ENCODE measurements at places on chromosomes 11 and 22.

GRCh38 chr22:45218976-45219375 lies 21.7 kb downstream of the KIAA0930 start:
- peak; percentile 41 for DNase-seq

DNA sequence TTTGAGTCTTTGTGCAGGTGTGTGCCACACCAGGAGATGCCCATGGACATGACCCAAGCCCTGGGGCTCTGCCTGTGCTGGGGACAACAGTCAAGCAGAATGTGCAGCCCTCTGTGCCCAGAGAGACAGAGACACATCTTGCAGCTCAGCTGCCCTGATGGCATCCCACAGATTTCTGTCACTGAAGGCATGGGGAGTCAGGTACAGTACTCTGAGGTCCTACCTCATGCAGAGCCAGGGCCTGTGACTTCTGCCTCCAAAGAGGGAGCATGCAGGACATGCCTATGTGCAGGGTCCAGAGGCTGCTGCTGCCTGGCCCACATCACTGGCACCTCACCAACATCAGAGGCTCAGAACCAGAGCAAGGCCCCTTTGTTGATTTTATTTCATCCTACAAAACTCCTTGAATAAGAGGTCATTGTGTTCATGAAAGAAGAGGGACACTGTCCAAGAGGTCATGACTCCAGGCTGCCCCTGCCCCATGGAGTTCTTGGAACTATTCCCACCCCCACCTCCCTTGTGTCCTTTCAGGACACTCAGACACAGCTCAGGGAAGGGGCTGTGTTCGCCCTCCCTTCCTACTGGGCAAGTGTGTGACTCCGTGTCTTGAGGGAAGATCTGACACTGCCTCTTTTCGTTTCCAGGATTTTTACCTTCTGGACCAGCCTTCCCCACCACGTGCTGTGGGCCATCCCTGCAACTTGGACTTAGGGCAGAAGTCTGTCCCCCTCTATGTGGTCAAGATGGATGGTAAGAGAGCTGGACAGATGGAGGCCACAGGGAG lies 62.3 kb downstream of the BTG4 start:
- no peak for DNase-seq

- no peak for DNase-seq
Observed at GRCh38 chr11:108983636-108984420, 319.0 kb downstream of the DDX10 start.

GRCh38 chr11:66847461-66848232 lies 4.4 kb downstream of the RCE1 start:
- no peak for DNase-seq

- no peak for DNase-seq
Observed at GRCh38 chr11:107998761-107999160, 9.9 kb upstream of the CUL5 start.

DNA sequence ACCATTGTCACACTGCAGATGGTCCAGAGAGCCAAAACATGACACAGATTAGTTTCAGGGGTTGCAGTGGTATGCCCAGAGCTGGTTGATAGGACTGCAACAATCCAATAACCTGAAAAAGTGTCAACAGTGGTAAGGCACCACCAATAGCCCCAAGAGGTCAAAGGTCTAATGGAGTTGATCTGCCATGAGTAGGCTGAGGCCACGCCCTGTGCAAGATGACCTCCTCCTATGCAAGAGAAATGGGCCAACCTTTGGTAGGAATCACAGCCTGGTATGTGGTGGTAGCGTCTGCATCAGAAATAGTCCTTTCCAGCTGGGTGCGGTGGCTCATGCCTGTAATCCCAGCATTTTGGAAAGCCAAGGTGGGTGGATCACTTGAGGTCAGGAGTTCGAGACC lies 19.6 kb downstream of the GUCD1 start:
- no peak for DNase-seq

DNA sequence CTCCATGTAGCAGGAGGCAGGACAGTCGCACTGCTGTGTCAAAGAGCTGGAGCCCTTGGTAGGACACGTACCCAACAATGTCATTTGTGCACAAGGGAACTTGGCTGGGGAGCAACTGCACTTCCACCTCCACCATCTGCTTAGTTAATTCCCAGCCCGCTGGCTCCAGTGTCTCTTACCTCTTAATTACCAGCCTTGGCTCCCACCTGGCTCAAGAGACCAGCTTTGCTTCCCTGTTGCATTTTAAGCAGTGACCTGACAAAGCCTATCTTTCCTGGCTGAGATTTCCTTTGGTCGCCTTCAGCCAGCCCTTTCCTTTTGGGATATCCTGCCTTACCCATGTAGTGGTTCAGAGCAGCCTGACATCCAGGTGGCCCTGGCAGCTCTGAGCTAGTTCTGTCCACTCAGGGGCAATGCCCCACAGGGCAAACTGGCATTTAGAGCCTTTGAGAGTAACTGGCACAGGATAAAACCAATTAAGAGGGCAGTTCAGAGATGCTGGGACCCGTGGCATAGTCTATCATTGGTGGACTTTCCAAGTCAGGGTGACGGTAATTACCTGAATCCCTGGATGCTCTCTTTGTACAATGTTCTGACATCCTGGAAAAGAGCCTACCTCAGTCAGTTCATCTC lies 212.6 kb upstream of the SORL1-AS1 start:
- no peak for DNase-seq

- peak; percentile 56 for DNase-seq
Observed at GRCh38 chr22:30423301-30423958, 2.1 kb upstream of the MTFP1 start.

- no peak for DNase-seq
Observed at GRCh38 chr11:122897606-122898210, 15.1 kb downstream of the JHY start.

- no peak for DNase-seq
Observed at GRCh38 chr11:29224739-29225384, 792.0 kb downstream of the KCNA4 start.

- DNase-seq = no peak
Observed at GRCh38 chr11:117936973-117937372, 7.8 kb upstream of the TMPRSS13 start.

GRCh38 chr11:72217841-72218240 lies 1.2 kb downstream of the FOLR2 start:
- DNase-seq = no peak

GRCh38 chr22:47552541-47553205 lies 790.2 kb downstream of the TBC1D22A start:
- no peak for DNase-seq

All from activated naive CD4-positive, alpha-beta T cell treated with anti-CD3 and anti-CD28 coated beads, Interleukin-2, amount 50 U/mL, for 16 hours (primary cell).